ENCODE measurements at places on chromosomes 16 and 17.
A peak's percentile ranks its signal among the peaks of the same experiment; 100 is the strongest.

GRCh38 chr17:67111327-67111726, 67.0 kb downstream of the CACNG1 start:
- DNase-seq: no peak

- peak; percentile 68 for DNase-seq
Observed at GRCh38 chr16:56675685-56676210, 6.1 kb downstream of the MT1H start.

DNA sequence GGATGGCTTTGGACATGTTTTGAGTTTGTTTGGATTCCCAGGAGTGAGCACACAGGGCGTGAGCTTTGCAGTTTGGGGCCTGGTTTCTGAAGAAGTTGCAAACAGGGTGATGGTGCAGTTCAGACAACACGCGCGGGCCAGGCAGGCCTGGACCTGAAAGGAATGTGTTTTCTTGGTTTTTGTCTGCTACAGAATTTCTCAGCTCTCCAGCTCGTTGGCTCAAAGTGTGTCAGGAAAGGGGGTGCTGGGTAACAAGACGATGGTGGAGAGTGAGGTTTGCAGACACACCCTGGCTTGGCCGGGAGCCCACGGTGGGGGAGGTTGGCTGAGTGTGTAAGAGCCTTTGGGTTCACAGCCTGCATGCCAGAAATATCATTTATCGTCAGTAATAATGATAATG, 82.3 kb downstream of the CMIP start:
- no peak for DNase-seq

DNA sequence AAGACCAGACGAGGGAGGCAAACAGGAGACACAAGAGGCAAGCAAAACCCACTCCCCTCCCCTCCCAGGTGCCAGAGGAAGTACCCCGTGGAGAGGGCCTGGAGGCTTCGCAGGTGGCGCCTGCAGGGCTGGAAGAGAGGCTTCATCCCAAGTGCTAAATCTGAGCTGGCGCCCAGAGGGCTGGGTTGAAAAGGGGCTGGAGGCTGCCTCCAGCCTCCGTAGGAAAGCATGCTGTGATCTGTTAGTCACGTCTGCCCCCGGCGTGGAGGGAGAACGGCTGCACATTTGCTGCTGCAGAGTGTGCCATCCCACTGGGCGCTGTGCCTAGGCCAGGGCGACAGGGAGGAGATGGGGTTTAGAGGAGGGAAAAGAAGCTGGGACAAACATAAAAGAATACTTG, 16.9 kb downstream of the RPH3AL start:
- DNase-seq: no peak

GRCh38 chr17:71325117-71325516, 795.7 kb upstream of the SOX9 start:
- DNase-seq: no peak

DNA sequence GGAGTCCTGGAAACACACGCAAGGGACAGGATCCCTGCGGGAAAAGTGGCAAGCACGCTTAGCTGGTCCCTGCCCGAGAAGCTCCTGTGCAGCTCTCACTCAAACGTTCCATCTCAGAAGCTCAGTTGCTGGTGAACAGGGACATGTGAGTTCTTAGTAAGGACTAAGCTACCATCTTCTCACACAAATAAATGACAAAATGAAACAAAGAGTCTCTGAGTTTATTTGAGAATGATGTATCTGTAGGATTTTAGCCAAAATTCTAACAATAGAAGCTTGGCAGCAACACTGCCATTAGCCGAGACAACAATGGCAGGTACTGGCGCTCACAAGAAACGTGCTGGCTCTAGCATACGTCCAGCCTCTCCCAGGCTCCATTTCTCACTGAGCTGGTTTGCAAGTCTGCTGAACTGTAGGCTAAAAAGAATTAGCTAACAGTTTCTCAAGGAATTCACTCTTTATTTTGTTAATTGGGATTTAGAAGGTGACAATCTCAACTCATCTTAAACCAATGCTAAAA, 90.2 kb downstream of the VPS53 start:
- DNase-seq: no peak

DNA sequence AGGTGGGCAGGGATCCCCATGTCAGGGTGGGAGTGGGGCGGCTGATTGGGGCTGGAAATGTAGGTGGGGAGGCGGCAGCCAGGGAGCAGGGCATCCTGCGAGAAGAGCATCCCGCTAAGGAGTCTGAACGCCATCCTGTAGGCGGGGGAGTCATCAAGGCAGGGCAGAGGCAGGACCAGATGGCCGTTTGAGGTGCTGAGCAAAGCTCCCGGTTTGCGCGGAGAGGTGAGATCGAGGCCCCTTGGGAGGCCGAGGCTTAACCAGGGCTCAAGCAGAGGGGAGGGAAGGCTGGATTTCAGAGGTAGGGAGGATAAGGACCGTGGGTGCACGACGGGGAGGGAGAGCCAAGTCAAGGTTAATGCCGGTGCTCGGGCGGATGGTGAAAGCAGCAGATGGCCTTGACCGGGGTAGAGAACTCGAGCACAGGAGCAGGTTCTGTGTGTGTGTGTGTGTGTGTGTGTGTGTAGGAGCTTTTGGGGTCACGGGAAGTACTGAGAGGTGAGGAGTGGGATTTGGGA, 472 bp upstream of the NME2 start:
- no peak for DNase-seq

GRCh38 chr17:39132192-39132610, 19.2 kb downstream of the PLXDC1 start:
- DNase-seq: no peak

DNA sequence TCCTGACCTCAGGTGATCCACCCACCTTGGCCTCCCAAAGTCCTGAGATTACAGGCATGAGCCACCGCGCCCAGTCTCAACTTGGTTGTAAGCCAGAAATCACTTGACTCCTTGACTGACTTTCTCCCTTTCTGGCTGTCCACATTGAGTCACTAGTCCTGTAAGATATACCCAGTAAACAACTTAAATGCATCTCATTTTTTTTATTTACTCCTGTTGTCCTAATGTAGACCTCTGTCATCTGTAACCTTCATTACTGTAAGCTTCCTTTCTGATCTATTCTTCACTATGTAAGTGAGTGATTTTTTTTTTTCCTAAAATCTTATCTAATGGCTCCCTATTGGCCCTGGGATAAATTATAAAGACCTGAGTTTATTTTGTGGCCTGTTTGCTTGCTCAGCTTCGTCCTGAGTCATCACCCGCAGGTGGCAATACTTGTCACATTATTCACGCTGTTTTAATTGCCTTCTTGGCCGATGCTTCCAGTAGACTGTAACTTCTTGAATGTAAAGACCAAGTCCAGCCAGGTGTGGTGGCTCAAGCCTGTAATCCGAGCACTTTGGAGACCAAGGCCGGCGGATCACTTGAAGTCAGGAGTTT, 41.0 kb downstream of the PAFAH1B1 start:
- no peak for DNase-seq

DNA sequence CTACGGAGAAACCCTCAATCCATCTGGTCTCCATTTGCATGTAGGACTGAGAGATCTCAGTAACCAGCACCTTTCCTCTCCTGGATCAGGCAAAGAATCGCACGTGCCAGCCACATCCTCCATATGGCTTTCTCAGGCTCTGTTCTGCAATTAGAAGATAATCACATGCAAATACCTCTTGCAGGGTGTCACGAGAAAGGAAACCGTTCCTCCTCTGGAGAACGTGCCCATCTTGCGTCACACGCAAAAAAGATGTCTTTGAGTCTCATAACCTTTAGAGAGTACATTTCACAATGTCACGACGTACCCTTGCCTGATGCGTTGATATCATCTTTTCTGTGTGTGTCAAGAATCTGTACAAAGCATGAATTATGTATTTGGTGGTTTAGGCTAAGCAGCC, 36.2 kb upstream of the DNAH17 start:
- DNase-seq: no peak

DNA sequence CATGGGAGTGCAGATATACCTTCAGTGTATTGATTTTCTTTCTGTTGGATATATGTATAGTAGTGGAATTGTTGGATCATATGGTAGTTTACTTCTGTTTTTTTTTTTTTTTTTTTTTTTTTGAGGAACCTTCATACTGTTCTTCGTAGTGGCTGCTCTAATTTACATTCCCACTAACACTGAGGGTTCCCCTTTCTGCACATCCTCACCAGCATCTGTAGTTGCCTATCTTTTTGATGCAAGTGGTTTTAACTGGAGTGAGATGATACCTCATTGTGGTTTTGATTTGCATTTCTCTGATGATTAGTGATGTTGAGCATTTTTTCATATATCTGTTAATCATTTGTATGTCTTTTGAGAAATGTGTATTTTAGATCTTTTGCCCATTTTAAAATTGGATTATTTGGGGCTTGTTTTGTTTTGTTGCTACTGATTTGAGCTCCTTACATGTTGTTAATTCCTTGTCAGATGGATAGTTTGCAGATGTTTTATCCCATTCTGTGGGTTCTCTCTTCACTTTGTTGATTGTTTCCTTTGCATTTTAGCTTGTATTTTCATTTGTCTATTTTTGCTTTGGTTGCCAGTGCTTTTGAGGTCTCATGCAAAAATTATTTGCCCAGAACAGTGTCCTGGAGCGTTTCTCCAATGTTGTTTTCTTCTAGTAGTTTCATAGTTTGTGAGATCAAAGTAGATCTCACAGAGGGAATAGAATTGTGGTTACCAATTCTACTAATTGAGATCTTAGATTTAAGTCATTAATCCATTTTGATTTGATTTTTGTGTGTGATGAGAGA, 25.0 kb upstream of the BCAS3 start:
- DNase-seq: no peak

DNA sequence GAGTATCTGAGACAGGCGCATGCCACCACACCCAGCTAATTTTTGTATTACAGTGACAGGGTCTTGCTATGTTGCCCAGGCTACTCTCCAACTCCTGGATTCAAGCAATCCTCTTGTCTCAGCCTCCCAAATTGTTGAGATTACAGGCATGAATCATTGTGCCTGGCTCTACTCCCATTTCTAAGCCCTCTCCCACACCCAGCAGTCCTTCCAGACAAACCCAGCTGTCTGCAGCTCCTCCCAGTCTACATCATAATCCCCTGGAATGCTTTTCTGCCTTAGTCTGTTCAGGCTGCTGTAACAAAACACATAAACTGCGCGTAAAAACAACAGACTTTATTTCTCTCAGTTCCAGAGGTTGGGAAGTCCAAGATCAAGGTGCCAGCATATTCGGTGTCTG, 144.5 kb downstream of the GRIN2A start:
- no peak for DNase-seq

DNA sequence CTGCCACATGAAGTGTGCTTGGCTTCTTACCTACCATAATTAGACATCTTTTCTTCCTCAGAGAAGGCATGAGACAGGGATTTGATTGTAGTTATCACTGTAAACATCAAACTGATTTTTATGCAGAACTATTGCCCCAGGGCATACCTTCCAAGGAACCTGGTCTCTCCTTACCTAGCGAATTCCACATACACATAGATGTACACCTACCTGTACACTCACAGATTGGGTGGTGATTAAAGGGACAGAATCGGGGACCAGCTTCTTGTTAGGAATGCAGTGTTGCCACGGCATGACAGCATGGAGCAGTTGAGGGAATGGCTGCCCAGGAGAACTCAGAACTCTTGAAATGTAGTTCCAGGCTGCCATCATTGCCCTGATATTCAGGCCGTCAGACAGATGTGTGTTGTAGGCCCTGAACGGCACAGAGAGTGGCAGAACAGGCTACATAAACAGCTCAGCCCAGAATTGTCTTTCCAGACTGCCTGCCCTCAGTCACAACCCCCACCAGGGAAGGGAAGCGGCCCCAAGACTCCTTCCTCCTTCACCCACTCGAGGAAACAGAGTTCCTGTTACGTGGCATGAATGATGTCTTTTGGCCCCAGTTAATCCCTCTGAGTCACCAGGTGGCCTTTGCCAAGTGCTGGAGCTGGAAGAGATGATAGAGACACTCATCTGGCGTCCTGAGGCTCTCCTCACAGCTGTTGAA, 17.8 kb upstream of the NAGLU start:
- no peak for DNase-seq

DNA sequence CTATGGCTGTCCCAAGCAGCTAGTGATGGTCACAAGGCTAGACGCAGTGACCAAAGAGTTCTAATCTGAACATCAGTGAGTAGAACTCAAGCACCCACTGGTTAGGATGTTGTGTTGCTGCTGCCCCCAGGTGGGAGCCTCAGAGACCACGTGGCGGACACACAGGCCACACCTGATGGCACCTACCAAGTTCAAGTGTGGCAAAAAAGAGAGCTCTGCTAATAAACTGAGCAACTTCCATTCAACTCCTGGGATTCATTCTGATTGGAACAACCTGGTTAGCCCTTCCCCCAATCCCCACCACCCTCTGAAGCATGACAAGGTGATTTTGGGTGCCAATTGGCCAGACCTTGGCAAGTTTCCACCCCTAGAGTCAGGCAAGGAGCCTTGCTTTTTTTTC, 3.5 kb upstream of the LCMT1 start:
- DNase-seq: no peak

- DNase-seq: no peak
Observed at GRCh38 chr17:79019632-79020584, 4.1 kb upstream of the C1QTNF1 start.

DNA sequence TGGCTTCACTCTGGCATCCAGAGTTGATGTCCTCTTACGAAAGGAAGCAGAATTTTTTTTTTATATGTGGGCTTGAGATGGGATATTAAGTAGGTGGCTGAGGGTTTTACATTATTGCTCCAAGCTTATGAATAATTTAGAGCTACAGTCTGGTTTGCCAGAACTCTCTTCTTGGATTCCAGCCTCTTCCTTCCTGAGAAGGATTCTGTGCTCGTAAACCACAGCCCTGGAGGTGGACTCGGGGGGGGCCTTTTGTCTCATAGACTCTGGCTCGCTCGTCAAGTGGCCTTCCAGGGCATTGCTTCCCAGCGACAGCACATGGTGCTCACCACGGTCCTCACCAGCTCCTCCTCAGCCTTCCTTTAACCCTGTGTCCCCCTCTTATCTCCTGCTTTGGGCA, 43.2 kb downstream of the TMEM11 start:
- DNase-seq: no peak

DNA sequence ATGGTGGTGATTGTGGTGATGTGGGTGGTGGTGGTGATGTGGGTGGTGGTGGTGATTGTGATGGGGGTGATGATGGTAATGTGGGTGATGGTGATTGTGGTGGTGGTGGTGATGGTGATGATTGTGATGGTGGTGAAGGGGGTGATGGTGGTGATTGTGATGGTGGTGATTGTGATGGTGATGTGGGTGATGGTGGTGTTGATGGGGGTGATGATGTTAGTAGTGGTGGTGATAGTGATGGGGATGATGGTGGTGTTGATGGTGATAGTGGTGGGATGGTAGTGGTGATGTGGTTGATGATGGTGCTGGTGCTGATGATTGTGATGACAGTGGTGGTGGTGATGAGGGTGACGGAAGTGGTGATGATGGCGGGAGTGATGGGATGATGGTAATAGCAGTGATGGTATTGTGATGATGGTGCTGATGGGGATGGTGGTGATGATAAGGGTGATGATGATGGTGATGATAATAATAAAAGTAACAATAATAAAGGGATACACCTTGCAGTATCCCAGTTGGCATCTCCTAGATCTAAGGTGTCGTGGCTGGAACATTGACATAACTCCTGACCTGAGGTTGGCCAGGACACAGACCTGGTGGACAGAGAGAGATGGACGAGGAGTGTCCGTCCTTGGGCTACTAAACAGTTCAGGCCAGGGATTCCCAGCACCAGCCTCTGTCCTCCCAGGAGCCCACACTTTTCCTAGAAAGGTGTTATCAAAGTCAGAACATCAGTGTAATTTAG, 344.5 kb downstream of the SEC14L1 start:
- no peak for DNase-seq
